ENCODE measurements at places on chromosomes 4 and X.

DNA sequence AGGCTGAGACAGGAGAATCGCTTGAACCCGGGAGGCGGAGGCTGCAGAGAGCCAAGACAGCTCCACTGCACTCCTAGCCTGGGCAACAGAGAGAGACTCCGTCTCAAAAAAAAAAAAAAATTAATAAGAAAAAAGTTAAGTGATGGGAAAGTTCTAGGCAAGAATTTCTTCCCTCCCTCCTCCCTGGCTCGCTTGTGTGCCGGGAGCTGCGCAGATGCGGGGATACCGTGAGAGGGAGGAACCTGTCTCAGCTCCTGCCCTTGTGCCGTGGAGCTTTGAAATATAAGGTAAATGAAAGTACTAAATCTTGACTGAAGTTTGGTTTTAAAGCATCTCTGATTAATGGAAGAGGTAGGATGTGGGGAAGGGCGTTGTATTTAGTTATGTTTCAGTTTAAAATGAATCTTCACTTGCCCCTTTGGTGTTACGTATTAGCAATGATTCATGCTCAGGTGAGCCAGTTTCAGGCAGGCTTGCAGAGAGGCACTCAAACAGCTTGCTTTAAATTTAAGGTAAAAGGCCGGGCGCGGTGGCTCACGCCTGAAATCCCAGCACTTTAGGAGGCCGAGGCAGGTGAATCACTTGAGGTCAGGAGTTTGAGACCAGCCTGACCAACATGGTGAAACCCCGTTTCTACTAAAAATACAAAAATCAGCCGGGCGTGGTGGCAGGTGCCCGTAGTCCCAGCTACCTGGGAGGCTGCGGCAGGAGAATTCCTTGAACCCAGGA is 1.4 kb upstream of the UFSP2 start:
- DNase-seq, result no peak

DNA sequence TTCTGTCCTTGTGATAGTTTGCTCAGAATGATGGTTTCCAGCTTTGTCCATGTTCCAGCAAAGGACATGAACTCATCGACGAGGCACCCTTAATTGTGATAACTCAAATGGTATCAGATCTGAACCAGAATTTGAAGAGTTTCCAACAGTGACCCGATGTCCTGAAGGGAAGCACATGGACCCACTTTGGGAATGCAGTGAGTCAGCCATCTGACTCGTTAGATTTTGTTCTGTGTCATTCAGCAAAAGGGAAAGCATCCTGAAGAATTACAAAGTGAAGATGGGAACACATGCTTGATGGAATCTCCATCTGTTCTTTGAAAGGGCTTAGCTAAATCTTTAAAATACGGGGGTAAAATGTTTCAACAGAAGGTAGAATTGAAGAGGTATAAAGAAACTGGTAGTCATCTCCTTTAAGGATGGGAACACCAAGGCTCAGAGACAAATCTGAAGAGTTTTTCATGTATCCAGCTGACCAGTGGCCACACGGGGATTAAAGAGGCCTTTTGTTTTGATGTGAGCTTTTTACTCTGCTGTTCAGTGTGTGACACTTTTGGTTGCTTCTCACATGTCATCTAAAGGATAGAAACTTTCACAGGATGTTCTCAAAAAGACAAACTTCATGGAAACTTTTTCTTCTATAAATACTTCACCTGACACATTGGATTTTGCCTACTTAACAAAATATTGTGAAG is 393.8 kb downstream of the INPP4B start:
- no peak for DNase-seq

- no peak for DNase-seq
These were observed 5.5 kb downstream of the PROM1 start for GRCh38 chr4:16078195-16078760.

DNA sequence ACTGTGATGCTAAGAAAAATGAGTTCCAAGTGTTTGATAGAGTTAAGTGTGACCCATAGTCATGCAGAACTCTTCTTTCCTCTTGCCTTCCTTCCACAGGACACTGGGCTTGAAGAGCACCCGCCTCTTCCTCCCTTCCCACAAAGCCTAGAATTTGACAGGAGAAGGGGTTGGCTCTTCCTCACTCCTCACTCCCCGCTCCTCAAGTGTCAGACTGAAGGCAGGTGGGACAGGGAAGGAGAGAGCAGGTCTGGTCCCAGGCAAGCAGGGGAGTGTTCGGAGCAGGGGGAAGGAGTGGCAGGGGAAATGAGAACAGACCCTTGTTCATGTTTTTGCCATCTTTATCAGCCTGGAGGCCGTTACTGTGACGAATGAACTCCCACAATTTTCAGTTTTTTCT is 10.7 kb downstream of the MAGED2 start:
- no peak for DNase-seq

- no peak for DNase-seq
These were observed 361.1 kb upstream of the BOD1L1 start for GRCh38 chr4:13988353-13989305.

All from NCI-H1092 (cell line).